ENCODE measurements at places on chromosomes 1 and 21.
A peak's percentile ranks its signal among the peaks of the same experiment; 100 is the strongest.

GRCh38 chr1:75612976-75613375, 2.1 kb upstream of the SLC44A5 start:
- DNase-seq, result no peak

DNA sequence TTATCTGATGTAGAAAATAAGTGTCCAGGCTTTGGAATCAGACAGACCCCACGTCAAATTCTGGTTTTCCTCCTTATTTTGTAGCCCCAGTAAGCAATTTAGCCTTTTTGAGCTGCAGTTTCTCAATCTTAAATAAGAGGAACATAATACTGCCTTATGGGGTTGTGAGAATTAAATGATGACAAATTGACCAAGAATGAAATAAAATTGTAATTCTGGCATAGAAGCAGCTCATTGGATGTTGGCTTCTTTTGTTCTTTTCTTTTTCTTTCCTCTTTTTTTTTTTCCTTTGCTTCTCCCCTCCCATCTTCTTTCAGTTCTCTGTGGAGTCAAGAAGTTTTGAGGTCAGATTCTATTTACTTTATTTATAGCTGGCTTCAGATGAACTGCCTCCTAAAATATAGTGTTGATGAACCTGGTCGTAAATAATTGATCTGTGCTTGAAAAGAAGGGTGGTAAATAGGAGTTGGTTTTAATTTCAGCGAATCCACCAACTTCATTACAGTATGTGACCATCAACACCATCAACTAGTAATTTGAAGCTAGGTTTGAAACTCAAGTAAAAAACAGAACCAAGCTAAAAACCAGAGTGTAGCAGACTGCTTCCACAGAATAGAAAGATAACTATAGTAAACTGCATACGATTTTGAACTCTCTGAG, 81.1 kb downstream of the CACHD1 start:
- DNase-seq, result no peak

GRCh38 chr1:245776694-245777332, 622.0 kb downstream of the KIF26B start:
- no peak for DNase-seq

- DNase-seq, result no peak
These were observed 6.5 kb downstream of the BLACAT1 start for GRCh38 chr1:205449254-205449749.

DNA sequence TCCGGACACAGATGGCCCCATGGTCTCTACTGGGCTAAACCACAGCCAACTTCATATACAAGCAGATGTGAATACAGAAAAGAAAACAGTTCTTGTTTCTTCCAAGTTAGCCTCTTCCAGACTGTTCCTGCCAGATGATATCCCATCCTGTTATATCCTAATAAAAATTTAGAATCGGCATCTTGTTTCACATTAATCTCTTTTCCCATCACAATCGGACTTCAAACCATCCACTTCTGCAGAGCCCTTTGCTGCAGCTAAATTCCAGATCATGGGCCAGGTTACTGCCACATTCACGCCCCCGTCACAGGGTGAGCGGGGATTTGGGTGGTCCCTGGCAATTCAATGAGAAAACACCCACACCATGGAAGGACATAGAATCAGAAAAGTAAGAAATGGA, 57.2 kb downstream of the NPHP4 start:
- DNase-seq, result no peak

- no peak for DNase-seq
These were observed 122.1 kb upstream of the SERBP1 start for GRCh38 chr1:67552336-67552759.

DNA sequence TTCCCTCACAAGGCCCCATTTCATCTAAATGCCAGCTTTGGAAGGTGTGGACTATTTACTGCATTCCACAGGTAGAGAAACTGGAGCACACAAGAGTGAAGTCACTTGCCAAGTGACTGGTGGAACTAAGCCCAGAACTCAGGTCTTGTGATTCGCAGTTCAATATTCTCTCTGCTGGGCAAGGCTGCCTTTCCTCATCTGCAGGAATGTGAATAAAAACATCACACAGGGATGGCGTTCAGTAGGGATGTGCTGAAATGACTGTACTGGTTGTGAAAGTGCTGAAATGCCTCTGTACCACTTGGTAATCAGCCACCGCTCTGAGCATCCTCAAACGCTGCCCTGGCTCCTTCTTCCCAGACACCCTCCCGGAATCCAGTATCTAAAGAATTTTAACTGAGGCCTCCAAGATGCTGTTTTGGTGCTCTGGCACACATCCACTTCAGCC, 145.6 kb downstream of the HIVEP3 start:
- peak; percentile 67 for DNase-seq

GRCh38 chr21:33858667-33859372, 56.8 kb downstream of the ATP5PO start:
- DNase-seq, result no peak

GRCh38 chr1:179126338-179127060, 44.6 kb downstream of the TOR3A start:
- no peak for DNase-seq

DNA sequence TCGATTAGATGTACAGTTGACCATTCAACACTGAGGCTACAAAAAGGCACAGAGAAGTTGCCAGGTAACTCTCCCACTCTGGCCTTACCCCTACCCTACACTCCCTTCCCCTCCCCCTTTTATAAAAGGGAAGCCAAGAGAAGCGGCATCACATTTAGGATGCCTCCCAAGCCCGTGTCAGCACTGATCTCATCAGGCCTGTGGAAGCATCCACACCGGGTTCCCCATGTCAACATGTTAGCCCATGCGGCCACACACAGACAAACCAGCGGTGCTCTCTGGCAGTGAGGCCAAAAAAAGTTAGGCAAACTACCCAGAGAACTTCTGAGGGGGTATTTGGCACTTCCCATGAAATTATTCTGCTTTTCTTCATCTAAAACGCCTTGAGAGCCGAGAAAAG, 29.9 kb downstream of the BCAR3 start:
- DNase-seq, result no peak

- no peak for DNase-seq
These were observed 124.8 kb downstream of the AK5 start for GRCh38 chr1:77406661-77407060.

- DNase-seq, result peak; percentile 9
These were observed 6.1 kb upstream of the MTF1 start for GRCh38 chr1:37865348-37866120.

DNA sequence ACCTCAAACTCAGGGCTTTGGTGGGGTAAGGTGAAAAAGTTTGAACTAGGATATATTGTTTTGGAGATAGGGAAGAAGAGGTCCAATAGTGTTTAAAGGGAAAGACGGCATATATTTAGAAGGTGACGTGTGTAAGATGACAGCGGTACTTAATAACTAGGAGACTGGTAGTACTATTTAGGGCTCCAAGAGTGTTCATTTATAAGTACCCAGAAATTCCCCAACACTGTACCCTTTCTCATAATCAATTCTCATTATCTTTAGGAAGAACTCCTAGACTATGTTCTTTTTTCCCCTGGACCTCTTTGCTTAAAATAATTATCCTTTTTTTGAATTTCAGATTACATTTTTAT, 1.5 kb downstream of the LYPLAL1 start:
- DNase-seq, result no peak

GRCh38 chr1:30881319-30882181, 27.0 kb downstream of the SDC3 start:
- no peak for DNase-seq

GRCh38 chr1:203326830-203327683, 21.7 kb downstream of the BTG2 start:
- no peak for DNase-seq

DNA sequence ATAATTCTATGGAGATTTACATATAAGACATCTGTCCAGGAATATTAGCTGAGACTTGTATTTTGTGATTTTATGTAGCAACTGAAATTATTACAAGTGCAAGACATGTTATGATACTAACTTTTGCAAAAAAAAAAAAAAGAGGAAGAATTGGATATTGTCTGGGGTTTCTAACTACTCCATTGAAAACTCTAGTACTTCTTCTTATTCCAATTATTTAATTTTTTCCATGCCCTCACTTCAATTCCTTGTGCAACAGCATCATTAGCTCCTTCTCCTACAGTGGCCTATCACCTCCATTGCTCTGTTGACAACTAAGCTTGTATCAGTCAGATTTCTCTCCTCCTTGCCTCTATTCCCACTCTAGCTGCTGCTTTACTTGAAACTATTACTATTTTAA, 126.6 kb downstream of the PTPRC start:
- no peak for DNase-seq

GRCh38 chr21:40143822-40144525, 276.7 kb downstream of the PCP4 start:
- peak; percentile 2 for DNase-seq

GRCh38 chr21:39696618-39697017, 48.4 kb upstream of the IGSF5 start:
- DNase-seq, result no peak

DNA sequence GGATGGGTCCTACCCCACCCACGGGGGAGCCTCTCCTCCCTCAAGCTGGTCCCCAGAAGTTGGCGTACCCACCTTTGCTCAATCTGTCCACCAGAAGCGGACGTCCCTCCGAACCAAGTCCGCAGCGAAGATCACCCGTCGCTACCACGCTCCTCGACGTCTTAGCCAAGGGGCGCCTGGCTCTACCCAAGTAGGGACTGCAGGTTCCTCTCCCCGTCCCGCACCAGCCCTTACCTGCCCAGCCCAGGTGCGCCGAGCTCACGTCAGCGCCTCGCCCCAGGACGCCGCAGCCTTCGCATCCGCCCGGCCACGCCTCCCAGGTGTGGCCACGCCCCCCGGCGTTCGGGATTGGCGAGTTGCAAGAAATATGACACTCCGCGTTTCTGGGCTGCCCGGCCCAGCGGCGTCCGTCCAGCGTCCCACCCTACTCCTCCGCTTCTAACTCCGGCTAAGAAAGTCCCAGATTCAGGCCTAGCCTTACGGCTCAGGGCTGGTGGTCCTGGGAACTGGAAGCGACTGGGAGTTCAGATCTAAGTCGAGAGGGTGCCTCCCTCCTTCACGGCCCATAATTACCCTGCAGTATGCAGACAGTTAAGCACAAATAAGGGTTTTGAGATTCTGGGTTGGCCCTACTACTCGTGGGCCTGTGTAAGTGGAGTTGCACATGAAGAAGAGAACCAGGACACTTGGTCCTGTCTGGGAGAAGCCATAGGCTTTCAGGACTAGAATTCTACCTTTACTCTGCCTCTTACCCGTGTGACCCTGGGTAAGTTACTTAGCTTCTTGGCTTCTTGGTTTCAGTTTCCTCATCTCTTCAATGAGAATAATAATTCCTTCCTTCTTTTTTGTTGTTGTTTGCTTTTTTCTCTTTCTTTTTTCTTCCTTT, at the start of gene IRF6:
TSS of gene IRF6 (minus strand) at position 268 of the 886 bp plus-strand sequence. CDS start 4,729 bp downstream, outside the sequence.
- DNase-seq, result no peak

DNA sequence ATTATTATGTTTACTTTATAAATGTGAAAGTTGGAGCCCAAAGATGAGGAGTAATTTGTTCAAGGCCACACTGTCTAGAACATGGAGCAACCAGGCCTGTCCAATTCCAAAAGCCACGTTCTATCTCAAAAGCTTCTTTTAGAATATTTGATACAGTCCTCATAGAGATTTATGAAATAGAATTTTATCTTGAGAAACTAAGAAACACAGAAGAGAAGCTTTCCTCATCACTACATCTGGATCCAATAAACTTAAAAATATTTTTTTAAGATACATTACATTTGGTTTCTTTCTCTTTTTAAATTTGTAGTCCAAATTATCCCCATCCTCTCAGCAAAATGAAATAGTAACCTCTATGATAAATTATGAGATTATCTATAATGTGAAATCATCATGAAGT, 58.9 kb downstream of the DDAH1 start:
- no peak for DNase-seq

GRCh38 chr1:6743189-6744101, 41.8 kb upstream of the CAMTA1 start:
- peak; percentile 80 for DNase-seq
